ENCODE measurements at places on chromosomes 5 and 9.

GRCh38 chr9:115208501-115208900 lies 90.5 kb upstream of the TNC start:
- no peaks in the 10 kb centered on the region for H3K27me3 ChIP-seq
- DNase-seq: peak; percentile 70
- peaks cover 28% of the 10 kb centered on the region for H3K4me1 ChIP-seq
- H3K36me3 ChIP-seq: no peaks in the 10 kb centered on the region
- H3K4me3 ChIP-seq: no peak overlapping the region

GRCh38 chr5:68554571-68555279 lies 339.2 kb downstream of the PIK3R1 start:
- no peak overlapping the region for H3K4me3 ChIP-seq
- H3K27me3 ChIP-seq: no peaks in the 10 kb centered on the region
- peak; percentile 59 for DNase-seq
- H3K4me1 ChIP-seq: peaks cover 9% of the 10 kb centered on the region

GRCh38 chr5:32277798-32278197 lies 34.9 kb downstream of the MTMR12 start:
- no peak for DNase-seq
- no peaks in the 10 kb centered on the region for H3K27me3 ChIP-seq
- no peak overlapping the region for H3K27ac ChIP-seq
- peaks cover 15% of the 10 kb centered on the region for H3K4me1 ChIP-seq
- peaks cover 8% of the 10 kb centered on the region for H3K36me3 ChIP-seq

- H3K27ac ChIP-seq: no peak overlapping the region
- H3K27me3 ChIP-seq: no peaks in the 10 kb centered on the region
- H3K4me1 ChIP-seq: peaks cover 5% of the 10 kb centered on the region
- no peaks in the 10 kb centered on the region for H3K36me3 ChIP-seq
Measured at GRCh38 chr5:35854248-35854647, 2.4 kb upstream of the IL7R start.

GRCh38 chr5:84057211-84057610 lies 327.5 kb downstream of the EDIL3 start:
- peaks cover 2% of the 10 kb centered on the region for H3K36me3 ChIP-seq
- DNase-seq: peak; percentile 44
- H3K27ac ChIP-seq: no peak overlapping the region
- no peaks in the 10 kb centered on the region for H3K27me3 ChIP-seq
- H3K4me3 ChIP-seq: no peak overlapping the region

DNA sequence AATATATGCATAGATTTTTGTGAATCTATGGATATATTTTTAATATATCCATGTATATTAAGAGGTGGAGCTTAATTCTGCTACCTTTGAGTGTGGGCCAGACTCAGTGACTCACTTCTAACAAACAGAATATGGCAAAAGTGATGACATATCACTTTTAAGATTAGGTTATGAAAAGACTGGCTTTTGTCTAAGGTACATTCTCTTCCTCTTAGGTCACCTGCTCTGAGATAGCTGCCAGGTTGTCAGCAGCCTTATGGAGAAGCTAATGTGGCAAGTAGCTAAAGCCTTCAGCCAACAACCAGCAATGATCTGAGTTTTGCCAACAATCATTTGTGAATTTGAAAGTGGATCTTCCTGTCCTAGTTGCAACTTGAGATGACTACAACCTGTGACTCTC lies 83.8 kb downstream of the ANKRD31 start:
- no peak for DNase-seq
- H3K4me1 ChIP-seq: no peaks in the 10 kb centered on the region
- H3K36me3 ChIP-seq: no peaks in the 10 kb centered on the region
- no peaks in the 10 kb centered on the region for H3K27me3 ChIP-seq
- no peak overlapping the region for H3K27ac ChIP-seq

GRCh38 chr9:114225561-114226212 lies 70.3 kb downstream of the COL27A1 start:
- H3K27me3 ChIP-seq: no peaks in the 10 kb centered on the region
- peak; percentile 67 for DNase-seq
- peaks cover 19% of the 10 kb centered on the region for H3K4me1 ChIP-seq
- peak overlapping the region; percentile 52 for H3K27ac ChIP-seq
- no peak overlapping the region for H3K4me3 ChIP-seq

DNA sequence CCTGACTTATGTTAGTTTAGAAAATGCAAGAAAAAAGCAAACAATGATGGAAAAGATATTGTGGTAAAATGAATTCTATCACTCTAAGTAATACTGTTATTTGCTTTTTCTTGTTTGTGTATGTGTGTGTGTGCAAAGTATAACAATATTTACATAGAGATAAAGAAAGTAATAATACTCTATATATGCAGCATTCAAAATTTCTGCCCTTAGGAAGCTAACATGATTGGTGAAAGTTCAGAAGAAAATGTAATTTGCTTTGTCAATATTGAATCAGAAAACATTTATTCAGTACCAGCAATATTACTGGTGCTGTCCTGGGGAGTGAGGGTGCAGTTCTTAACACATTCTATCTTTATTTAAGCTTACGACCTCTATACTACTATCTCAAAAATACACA lies 12.9 kb upstream of the PRDM9 start:
- no peak overlapping the region for H3K27ac ChIP-seq
- no peaks in the 10 kb centered on the region for H3K4me1 ChIP-seq
- DNase-seq: no peak
- no peaks in the 10 kb centered on the region for H3K27me3 ChIP-seq
- no peaks in the 10 kb centered on the region for H3K36me3 ChIP-seq

- no peak overlapping the region for H3K27ac ChIP-seq
- peak; percentile 78 for DNase-seq
- no peak overlapping the region for H3K4me3 ChIP-seq
Measured at GRCh38 chr9:114321759-114322158, 1.1 kb upstream of the ORM1 start.

DNA sequence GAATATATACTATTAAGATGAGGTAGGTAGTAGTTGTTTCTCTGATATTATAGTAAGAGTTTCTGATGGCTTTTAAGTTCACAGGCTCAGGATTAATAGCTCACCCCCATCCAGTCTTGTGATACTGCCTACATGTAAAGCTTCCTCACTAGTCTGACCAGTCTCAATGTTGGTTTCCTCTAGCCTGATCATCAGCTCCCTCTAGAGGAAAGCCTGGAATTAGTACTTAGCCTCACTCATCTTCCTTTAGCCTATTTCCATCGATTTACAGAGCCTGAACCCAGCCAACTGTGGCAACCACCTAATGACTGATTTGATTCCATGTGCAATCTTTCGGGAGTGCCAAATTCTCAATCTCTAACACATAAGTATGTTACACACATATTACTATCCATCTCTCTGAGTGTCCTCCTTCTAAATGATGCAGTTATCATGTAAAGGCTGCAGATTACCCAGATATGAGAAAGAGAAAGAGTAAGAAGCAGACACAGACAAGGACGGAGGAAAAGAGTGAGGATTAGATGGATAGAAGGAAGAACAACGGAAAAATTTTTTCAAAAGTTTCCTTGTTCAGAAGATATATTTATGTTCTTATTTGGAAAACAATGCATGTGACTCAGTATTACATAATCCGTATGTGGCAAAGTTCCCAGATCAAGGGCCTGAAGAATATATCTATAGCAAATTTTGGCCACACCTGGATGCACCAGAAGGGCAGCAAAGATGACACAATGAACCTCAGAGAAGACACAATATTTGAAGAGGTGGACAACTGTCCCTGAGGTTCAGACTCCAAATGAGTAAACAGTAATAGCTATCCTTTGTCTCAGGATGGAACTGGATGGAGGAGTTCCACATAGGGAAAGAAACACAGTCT lies 333.7 kb downstream of the ELAVL2 start:
- H3K4me3 ChIP-seq: no peak overlapping the region
- H3K4me1 ChIP-seq: no peaks in the 10 kb centered on the region
- no peaks in the 10 kb centered on the region for H3K27me3 ChIP-seq
- no peaks in the 10 kb centered on the region for H3K36me3 ChIP-seq
- H3K27ac ChIP-seq: no peak overlapping the region

GRCh38 chr5:2381070-2381469 lies 370.4 kb downstream of the IRX2 start:
- H3K27ac ChIP-seq: no peak overlapping the region
- H3K36me3 ChIP-seq: no peaks in the 10 kb centered on the region
- no peaks in the 10 kb centered on the region for H3K4me1 ChIP-seq
- DNase-seq: no peak

DNA sequence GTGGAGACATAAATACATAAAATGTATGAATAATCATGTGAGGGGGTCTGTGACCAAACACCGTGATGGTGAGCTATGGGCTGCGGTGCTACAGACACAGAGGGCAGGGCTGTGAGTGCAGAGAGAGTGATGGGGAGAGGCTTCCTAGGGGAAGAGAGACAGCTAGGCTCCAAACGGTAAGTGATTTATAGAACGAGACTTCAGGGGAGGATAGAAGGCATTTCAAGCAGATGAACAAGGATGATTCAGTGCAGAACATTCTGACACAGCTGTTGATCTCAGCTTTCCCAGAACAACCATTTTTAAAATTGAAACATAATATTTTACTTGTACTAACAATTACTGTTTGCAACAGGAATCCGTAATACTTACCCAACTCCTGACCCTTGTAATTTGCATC lies 100.7 kb downstream of the GAS1 start:
- H3K4me3 ChIP-seq: no peak overlapping the region
- peak overlapping the region; percentile 36 for H3K27ac ChIP-seq
- H3K27me3 ChIP-seq: no peaks in the 10 kb centered on the region

GRCh38 chr5:16508730-16509531 lies 43.3 kb upstream of the ZNF622 start:
- no peak for DNase-seq
- H3K4me3 ChIP-seq: no peak overlapping the region
- H3K27me3 ChIP-seq: peaks cover 31% of the 10 kb centered on the region
- H3K4me1 ChIP-seq: no peaks in the 10 kb centered on the region
- H3K36me3 ChIP-seq: no peaks in the 10 kb centered on the region
- H3K27ac ChIP-seq: no peak overlapping the region

DNA sequence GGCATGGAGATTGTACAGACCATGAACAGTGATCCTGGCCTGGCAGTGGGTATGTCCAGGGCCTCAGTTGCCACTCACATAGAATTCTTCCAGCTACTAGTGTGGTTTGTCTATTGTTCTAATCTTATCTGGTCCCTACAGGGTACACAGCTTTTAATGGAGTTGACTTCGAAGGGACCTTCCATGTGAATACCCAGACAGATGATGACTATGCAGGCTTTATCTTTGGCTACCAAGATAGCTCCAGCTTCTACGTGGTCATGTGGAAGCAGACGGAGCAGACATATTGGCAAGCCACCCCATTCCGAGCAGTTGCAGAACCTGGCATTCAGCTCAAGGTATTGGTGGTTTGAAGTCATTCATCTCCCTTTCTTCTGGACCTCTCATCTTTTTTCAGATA lies 43.8 kb downstream of the THBS4 start:
- no peaks in the 10 kb centered on the region for H3K36me3 ChIP-seq
- no peak overlapping the region for H3K4me3 ChIP-seq
- no peak for DNase-seq
- no peak overlapping the region for H3K27ac ChIP-seq
- H3K4me1 ChIP-seq: peaks cover 3% of the 10 kb centered on the region
- peaks cover 3% of the 10 kb centered on the region for H3K27me3 ChIP-seq

- H3K27ac ChIP-seq: no peak overlapping the region
- no peak for DNase-seq
- no peak overlapping the region for H3K4me3 ChIP-seq
- no peaks in the 10 kb centered on the region for H3K4me1 ChIP-seq
- no peaks in the 10 kb centered on the region for H3K36me3 ChIP-seq
Measured at GRCh38 chr5:113902917-113903660, 389.6 kb downstream of the YTHDC2 start.

GRCh38 chr5:159339460-159339859 lies 9.2 kb upstream of the IL12B start:
- H3K27ac ChIP-seq: no peak overlapping the region
- H3K36me3 ChIP-seq: no peaks in the 10 kb centered on the region
- no peak for DNase-seq
- H3K4me1 ChIP-seq: peaks cover 2% of the 10 kb centered on the region
- no peaks in the 10 kb centered on the region for H3K27me3 ChIP-seq

DNA sequence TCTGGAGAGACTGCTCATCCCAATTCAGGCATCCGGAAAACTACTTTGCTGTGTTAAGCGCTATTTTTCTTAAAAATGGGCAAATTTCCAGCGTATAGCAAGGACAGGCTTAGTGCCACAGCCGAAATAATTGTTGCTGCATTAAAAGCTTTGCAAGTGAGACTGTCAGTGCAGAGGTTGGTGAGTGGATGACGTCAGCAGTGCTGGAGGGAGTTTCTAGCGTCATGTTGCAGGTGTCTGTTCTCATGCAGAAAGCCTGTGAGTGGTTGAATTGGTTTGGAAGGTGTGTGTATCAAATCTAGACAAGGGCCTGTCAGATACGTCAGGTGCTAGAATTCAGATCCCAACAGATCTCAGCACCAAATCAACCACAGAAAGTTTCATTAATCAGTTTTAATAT lies 204.4 kb downstream of the TRIO start:
- no peak overlapping the region for H3K4me3 ChIP-seq
- peak; percentile 32 for DNase-seq
- H3K36me3 ChIP-seq: peaks cover 56% of the 10 kb centered on the region
- peak overlapping the region; percentile 35 for H3K27ac ChIP-seq

GRCh38 chr5:14110196-14110595 lies 32.9 kb upstream of the TRIO start:
- H3K4me1 ChIP-seq: peaks cover 11% of the 10 kb centered on the region
- H3K27ac ChIP-seq: no peak overlapping the region
- H3K36me3 ChIP-seq: no peaks in the 10 kb centered on the region
- peak; percentile 56 for DNase-seq
- H3K27me3 ChIP-seq: no peaks in the 10 kb centered on the region

DNA sequence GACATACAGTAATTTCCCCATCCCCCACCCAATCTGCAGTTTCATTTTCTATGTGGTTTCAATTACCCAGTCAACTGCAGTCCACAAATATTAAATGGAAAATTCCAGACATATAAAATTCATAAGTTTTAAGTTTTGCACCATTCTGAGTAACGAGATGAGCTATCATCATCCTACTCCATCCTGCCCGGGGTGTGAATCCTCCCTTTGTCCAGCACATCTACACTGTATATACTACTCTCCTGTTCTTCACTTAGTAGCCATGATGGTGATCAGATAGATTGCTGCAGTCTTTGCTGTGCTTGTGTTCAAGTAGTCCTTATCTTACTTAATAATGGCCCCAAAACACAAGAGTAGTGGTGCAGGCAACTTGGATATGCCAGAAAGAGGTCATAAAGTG lies 11.3 kb downstream of the OXCT1 start:
- peaks cover 1% of the 10 kb centered on the region for H3K36me3 ChIP-seq
- peaks cover 2% of the 10 kb centered on the region for H3K4me1 ChIP-seq
- H3K27ac ChIP-seq: no peak overlapping the region
- H3K4me3 ChIP-seq: no peak overlapping the region

DNA sequence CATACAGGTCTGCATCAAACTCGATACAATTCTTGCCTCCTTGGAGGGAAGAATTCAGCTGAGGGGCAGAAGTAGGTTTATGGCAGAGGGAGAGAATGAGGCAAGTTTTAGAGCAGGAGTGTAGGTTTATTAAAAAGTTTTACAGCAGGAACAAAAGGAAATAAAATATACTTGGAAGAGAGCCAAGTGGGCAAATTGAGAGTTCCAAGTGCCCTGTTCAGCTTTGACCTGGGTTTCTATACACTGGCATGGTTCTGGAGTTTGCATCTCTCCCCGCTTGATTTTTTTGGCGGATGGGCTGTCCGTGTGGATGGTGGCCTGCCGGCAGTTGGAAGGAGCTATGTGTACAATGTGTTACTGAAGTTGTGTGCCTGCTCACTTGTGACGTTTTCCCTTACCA lies 116.1 kb downstream of the ALDH1A1 start:
- no peaks in the 10 kb centered on the region for H3K4me1 ChIP-seq
- H3K27ac ChIP-seq: no peak overlapping the region
- no peak for DNase-seq
- no peaks in the 10 kb centered on the region for H3K27me3 ChIP-seq
- H3K36me3 ChIP-seq: no peaks in the 10 kb centered on the region

- no peaks in the 10 kb centered on the region for H3K27me3 ChIP-seq
- H3K27ac ChIP-seq: no peak overlapping the region
- no peak for DNase-seq
- no peak overlapping the region for H3K4me3 ChIP-seq
Measured at GRCh38 chr5:95519151-95519550, 35.6 kb downstream of the SKIC3 start.

Measured in IMR-90 (cell line).